ENCODE measurements at places on chromosomes 7 and 10.

GRCh38 chr7:144892761-144893160 is 56.9 kb upstream of the TPK1 start:
- DNase-seq, result no peak

- no peak for DNase-seq
These were observed 41.4 kb upstream of the BET1 start for GRCh38 chr7:94045581-94045980.

DNA sequence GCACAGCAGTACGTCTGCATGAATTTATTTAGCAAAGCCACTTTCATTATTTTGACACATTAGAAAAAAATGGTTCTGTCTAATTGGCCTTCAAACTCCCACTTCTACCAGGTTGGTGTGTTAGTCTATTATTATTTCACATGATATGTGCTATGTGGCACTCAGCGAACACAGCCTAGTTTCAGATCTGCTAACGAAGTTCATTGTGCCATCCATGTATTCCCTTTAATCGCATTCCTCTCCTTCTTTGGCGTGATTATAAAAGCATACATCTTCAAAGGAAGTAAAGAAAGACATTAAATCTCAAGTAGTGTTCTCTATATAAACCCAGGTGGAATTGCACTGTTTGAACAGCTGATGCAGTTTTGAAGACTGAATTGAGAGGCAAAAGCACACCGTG is 96.4 kb upstream of the CACNA2D1 start:
- no peak for DNase-seq

- DNase-seq, result no peak
These were observed 276.4 kb downstream of the TCF7L2 start for GRCh38 chr10:113226399-113226798.

- no peak for DNase-seq
These were observed 135.5 kb downstream of the BICC1 start for GRCh38 chr10:58648131-58648530.
